HL-60 (cell line): ENCODE measurements at places on chromosomes 12 and 14.

DNA sequence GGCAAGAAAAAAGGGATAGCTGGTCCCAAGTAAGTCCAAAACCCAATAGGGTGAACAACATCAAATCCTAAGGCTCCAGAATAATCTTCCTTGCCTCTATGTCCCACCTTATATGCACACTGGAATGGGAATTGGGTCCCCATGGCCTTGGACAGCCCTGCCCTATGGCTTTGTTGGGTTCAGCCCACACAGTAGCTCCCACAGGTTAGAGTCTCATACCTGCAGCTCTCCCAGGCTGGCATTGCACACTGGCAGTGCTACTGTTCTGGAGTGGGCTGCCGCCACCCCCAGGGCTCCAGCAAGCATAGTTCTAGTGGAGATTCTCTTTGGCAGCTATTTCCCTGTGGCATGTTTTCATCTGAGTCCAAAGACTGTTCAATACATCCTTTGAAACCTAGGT lies 352.4 kb upstream of the CLEC14A start:
- DNase-seq = no peak

- DNase-seq = no peak
Measured at GRCh38 chr14:32246751-32247150, 43.7 kb upstream of the RNU6-8 start.

- no peak for DNase-seq
Measured at GRCh38 chr14:89544636-89545301, 127.7 kb upstream of the FOXN3 start.

GRCh38 chr12:72863671-72864070 lies 591.5 kb downstream of the TRHDE start:
- DNase-seq = no peak

DNA sequence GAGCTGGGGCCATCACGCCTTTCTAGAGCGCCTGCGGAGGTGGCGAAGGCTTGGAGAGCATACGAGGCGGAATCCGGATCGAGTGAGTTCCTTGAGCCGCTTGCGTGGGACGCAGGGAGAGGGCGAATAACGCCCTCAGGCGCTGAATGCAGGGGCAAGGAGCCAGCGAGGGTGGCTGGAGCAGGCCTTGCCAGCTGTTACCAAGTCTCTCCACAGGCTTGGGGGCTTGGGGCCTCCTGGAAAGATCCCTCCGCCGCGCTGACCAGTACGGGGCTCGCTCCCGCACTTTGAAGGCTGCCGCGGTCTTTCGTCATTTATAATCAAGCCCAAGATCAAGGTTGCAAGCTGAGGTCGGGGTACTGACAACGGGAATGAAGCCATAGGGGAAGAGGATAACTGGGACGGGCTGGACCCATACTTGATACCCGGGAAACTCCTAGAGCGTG lies 1.2 kb downstream of the FLRT2 start:
- no peak for DNase-seq

- DNase-seq = no peak
Measured at GRCh38 chr14:30064454-30064853, 136.8 kb upstream of the PRKD1 start.

DNA sequence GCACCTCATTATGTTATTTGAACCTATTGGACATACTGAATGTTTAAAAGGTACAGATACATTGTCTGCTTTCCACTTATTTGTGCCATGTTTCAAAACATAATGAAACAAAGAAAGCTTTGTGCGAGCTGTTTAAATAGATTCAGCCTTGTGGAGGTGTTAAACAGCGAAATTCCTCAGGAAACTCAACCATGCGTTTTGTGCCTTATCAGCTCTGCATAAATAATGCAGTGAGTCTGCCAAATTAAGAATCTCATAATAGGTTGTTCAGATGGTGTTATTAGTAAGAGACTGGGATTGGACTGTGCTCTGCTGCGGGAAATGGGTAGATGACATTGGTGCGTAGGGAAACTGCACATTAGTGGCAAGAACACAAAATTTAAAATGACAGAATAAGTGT lies 163.7 kb upstream of the CLEC14A start:
- no peak for DNase-seq

DNA sequence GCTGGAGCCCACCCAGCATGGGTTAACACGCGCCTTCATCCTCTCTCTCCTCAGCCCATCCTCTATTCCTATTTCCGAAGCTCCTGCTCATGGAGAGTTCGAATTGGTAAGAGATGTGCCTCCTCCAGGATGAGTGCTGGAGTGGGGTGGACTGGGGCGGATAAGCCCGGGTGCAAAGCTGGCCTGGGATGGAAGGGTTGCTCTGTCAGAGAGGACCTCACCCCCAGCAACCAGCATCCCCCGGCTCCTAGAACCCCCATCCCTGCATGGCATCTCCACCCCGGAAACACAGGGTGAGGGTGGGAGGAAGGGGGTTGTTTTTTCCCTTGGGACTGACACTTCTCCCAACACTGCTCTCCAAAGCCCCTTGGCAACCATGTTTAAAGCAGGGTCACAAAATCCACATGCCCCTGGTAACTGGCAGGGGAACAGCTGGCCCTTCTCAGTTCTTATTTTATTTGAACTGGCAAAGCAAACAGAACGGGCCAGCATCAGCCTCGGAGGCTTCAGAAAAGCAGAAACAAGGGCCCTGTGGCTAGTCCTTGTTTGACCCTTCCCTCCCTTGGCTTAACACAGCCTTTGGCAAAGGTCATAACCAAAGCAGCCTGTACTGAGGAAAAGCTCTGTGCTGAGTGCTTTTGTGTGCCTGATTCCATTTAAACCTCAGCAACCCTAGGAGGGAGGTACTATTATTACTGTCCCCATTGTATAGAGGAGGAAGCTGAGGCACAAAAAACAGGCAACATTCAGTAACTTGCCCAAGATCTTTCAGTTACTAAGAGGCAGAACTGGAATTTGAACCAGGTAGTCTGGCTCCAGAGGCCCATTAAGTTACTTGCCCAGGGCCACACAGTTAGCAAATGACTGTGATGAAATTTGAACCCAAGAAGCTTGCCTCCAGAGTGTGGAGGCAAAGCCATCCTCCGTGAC lies 4.2 kb downstream of the GSTZ1 start:
- DNase-seq = no peak

- DNase-seq = no peak
Measured at GRCh38 chr12:112239881-112240280, 114.5 kb downstream of the TRAFD1 start.

- DNase-seq = no peak
Measured at GRCh38 chr12:73514672-73515071, 1023.0 kb upstream of the ATXN7L3B start.

GRCh38 chr12:27274706-27275105 lies 30.6 kb downstream of the STK38L start:
- DNase-seq = no peak

- DNase-seq = no peak
Measured at GRCh38 chr12:41304526-41304925, 116.4 kb downstream of the PDZRN4 start.

- no peak for DNase-seq
Measured at GRCh38 chr14:69268763-69269162, 8.8 kb downstream of the GALNT16 start.

DNA sequence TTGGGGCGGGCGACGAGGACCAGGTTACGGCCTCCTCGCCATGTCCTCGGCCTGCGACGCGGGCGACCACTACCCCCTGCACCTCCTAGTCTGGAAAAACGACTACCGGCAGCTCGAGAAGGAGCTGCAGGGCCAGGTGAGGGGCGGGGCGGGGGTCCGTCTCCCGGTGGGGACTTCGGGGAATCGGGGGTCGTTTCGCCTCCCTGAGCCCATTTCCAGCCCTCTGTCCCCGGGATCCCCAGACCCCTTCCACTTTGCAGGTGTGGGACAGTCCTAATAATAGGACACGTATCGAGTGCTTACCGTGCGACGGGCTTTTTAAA lies 380 bp downstream of the ANKRD13A start:
- no peak for DNase-seq

GRCh38 chr12:65162609-65163008 lies 6.8 kb upstream of the LEMD3 start:
- no peak for DNase-seq

DNA sequence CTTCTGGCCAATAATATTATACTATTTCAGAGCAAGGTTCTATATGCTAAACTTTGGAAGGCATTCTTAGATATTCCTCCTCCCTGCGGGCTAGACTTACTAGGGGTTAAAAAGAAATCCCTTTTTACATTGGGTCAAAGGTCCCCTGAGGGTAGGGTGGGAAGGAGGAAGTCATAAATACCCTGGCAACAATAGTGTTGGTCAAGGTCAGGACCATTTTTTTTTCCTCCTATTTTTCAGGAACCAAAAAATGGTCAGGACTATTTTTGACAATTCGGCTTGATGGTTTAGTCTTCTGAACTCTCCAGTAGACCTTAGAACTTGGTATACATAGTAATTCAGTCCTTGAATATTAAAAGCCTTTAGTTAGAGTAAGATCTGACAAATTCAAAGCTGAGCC lies 4.5 kb upstream of the NANOG start:
- DNase-seq = no peak

GRCh38 chr12:40226705-40227104 lies 1.9 kb downstream of the LRRK2 start:
- DNase-seq = no peak

GRCh38 chr14:65421201-65421981 lies 8.9 kb downstream of the FUT8 start:
- no peak for DNase-seq

GRCh38 chr14:21796916-21797315 lies 123.3 kb upstream of the OR4E1 start:
- no peak for DNase-seq

DNA sequence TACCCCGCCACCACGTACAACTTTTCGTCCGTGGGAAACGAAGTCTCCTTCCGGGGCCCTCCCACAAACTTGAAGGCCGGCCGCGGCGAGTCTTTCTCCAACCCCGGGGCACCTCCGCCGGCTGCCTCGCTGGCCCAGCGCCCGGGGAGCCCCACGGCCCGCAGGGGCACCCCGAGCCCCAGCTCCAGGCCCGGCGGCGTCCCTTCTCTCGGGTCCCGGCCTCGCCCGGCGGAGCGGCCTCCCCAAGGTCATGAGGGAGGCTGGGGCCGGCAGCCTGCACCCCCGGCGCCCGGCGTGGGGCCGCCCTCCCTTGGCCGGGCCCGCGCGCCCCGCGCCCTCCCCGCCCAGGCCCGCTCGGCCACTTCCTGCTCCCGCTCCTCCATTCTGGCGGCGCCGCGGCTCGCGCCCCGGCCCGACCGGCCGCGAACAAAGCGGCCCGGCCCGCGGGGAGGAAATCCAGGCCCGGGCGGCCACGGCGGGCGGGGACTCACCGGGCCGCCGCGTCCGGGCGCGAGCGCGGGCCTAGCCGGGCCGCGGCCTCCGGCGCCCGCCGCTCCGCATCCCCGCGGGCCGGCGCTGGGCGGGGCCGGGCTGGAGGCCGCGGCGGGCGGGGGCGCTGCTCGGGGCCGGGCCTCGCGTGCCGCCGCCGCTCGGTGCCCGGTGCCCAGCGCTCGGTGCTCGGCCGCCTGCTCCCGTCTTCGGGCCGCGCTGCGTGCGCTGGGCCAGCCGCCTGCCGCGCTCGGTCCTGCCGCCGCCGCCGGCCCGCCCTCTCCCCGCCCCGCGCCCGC lies at the start of gene AKT1:
TSS of gene AKT1 (minus strand) at position 756 of the 788 bp plus-strand sequence. CDS start 3,105 bp downstream, outside the sequence.
- DNase-seq = no peak

GRCh38 chr14:68011406-68012028 lies 191.9 kb downstream of the RAD51B start:
- DNase-seq = no peak

GRCh38 chr14:35519986-35520385 lies 14.0 kb upstream of the INSM2 start:
- DNase-seq = no peak

- DNase-seq = no peak
Measured at GRCh38 chr12:56635806-56636674, 5.9 kb upstream of the BAZ2A start.

GRCh38 chr12:113385282-113385882 lies 18.3 kb downstream of the SDS start:
- no peak for DNase-seq

DNA sequence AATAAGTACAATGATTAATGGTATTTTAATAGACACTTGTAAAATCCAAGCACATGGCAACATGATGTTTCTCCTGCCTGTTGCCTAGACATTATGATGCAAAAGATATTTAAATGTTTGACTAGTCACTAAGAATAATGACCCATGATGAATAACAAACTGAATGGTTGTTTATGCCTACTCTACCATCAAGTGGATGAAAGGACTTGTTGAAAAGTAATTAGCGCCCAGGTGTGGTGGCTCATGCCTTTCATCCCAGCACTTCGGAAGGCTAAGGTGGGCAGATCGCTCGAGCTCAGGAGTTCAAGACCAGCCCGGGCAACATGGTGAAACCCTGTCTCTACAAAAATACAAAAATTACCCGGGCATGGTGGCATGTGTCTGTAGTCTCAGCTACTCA lies 30.7 kb downstream of the KIF21A start:
- no peak for DNase-seq

GRCh38 chr14:70170976-70171375 lies 17.8 kb downstream of the SLC8A3 start:
- no peak for DNase-seq

DNA sequence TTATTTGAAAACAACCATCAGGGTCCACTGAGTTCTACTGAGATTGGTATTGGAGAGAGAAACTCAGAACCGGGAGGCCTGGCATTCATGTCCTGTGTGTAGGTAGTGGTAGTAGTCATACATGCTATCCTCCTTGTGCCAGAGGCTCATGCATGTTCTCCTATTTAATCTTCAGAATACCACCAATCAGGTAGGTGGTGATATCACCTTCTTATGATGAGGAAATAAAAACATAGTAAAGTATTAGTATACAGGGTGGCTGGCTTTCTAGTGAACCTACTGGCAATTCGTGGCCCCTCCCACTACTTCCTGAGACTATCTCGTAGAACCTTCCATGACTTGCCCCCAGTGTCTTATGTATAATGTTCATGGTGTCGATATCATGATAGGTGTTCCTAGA lies 40.5 kb upstream of the EID3 start:
- no peak for DNase-seq

GRCh38 chr14:89242652-89243279 lies 174.3 kb downstream of the FOXN3 start:
- DNase-seq = no peak

GRCh38 chr12:6782850-6783566 lies 6.3 kb upstream of the CD4 start:
- DNase-seq = no peak

GRCh38 chr14:100786131-100786530 lies 39.8 kb upstream of the MEG3 start:
- DNase-seq = no peak

GRCh38 chr12:52300796-52301691 lies 9.7 kb upstream of the KRT81 start:
- DNase-seq = no peak
